ENCODE measurements at places on chromosomes 5 and 9.

GRCh38 chr9:92429836-92430235 is 5.6 kb upstream of the OMD start:
- no peak for DNase-seq

DNA sequence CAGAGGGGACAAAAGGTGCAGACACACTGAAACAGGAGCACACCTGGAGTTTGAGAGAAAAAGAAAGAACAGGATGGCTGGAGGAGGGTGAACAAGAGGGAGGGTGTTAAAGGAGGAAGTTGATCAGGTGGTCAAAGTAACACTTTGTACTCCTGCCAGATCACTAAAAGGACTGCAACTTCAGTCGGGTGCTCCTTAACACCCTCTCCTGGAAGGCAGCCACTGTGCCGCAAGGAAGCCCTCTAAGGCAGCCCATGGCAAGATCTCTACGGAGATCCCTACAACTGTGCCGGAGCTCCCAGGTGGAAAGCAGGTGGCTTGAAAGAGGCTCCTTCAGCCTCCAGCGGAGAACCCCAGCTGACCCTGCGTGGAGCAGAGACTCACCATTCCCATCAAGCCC is 124.4 kb upstream of the MSX2 start:
- DNase-seq = no peak

- no peak for DNase-seq
Measured at GRCh38 chr9:14344941-14345353, 31.0 kb upstream of the NFIB start.

DNA sequence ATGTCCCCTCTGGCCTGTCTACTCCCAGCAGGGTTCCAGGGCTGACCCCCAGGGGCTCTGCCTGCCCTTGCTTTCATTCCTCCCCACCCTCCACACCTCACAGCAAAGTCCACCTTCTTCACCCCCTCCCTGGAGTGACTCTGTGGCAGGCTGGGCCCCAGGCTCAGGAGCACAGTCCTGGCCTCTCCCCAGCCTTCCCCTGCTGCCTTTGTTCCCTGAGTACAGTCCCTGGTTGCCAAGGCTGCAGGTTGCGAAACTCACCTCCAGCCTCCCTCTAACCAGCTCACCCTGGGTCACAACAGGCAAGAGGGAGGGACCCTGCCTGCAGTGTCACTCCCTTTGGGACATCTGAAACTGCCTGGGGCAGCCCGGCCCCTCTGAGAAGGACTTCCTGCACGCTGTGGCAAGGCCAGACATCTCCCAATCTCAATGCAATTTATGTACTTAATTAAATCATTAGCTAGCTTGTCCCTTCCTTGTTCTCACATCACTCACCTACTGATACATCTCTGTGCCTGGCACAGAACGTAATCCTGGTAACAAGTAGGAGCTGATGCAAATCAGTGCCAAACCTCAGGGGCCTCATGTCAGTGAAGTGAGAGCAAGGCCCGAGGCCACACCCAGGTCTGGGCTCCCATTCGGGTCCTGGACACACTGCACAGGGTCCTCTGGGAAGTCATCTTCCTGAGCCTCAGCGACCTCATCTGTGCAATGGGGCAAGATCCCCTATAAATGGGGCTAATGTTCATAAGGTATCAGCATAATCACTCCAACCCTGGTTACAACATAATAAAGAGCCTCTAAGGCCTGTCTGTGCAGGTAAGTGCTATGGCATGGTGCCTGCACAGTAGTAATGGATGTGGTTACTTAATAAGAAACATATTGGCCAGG is 27.3 kb upstream of the TRIM14 start:
- no peak for DNase-seq

DNA sequence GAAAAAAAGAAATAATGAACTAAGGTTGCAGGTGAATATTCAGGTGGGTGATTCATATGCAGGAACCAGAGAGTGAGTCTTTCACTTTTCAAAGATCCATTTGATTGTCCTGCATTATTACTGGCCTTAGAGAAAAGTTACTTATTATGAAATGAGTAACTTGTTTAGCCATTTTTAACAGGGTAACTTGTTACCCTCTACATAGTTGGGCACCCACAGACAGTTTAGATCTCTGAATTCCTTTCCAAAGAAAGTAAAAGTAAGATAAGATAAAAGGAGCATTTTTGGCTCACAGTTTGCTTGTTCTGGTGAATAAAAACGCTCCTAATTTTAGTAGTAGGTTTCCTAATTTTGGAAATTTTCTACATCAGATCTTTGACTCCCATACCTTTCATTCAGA is 54.1 kb upstream of the DAB2 start:
- DNase-seq = no peak

- no peak for DNase-seq
Measured at GRCh38 chr5:141094481-141095262, at the start of gene PCDHB2. Gene PCDHB2, plus strand, starts transcription at chr5:141094615. Its CDS starts 176 bp downstream, at chr5:141094791.

DNA sequence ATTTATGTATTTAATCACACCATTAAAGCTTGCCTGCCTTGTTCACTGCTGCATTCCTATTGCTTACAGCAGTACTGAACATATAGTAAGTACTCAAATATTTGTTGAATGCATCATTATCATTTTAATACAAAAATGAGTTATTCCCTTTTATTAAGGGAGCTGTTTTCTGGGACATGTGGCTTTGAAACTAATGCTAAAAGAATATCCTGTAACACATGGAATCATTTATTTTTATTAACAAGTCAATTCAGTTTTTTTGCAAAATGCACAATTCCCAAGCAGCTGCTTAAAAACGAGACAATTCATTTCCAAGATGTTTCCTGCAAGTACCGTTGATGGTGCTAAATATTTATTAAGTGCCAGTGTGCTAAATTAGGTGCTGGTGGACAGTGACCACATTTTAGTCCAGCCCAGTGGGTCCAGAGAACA is 148.3 kb upstream of the NR3C1 start:
- DNase-seq = no peak

DNA sequence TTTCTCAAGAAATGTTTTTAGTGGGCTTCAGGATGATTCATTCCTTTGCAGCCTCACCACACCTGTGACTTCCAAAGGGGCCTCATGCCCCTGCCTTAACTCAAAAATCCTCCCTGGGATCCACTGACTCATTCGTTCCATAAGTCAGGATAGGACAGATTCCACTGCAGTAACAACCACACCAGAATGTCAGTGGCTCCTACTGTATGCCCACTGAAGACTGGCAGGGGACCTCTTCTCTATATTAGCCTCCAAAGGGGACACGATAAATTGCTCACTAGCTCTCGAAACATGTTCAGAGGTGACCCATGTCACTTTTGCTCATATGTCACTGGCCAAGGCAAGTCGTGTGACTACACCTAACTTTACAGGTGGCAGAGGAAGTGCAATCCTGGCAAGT is 25.7 kb upstream of the LHX2 start:
- DNase-seq = no peak

GRCh38 chr9:134260801-134261200 is 65.5 kb upstream of the RXRA start:
- DNase-seq = no peak

GRCh38 chr9:98960409-98960808 is 16.7 kb downstream of the COL15A1 start:
- DNase-seq = no peak

GRCh38 chr9:23552876-23553601 is 273.0 kb downstream of the ELAVL2 start:
- DNase-seq = no peak

DNA sequence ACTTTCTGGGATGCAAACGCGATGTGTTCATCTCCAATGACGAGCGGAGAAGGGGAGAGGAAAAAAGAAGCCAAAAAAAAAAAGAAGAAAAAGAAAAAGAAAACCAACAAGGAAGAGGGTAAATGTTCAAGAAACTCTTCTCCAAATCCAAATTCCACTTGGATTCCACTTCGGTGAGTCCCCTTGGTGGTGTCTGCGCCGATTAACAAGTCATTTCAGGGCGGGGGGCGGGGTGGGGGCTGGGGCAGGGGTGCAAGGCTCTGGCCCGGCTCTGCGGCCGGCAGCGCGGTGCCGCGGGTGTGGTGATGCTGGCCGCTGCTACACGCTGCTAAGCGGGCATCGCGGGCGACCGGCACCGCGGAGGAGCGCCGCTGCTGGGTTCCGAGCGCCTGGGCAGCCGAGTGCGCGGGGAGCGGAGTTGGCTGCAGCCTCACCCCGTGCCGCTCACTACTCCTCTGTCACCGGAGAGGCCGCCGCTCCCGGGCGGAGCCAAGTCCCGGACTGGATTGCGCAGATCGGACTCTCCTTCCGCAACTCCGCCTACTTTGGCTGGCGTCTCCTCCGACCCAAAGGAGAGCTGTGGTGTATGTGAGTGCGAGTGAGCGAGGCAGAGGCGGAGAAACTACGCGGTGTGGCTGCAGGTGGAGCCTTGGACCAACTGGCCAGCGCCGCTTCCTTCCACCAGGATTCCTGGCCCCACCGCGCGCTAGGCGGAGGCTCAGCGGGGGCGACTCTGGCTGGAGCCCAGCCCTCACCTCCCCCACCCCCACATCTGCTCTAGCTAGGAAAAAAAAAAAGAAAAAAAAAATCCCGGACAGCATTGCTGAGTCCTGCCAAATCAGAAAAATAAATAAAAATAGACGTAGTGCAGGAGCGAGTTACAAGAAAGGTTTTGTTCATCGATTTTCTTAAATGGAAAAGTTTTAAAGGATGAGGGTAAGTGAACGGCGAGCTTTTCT is at the start of gene SEMA6A:
Gene SEMA6A (minus strand): TSS at position 457 of the 959 bp plus-strand sequence. CDS start 69,879 bp downstream, outside the sequence.
- peak; percentile 13 for DNase-seq

- DNase-seq = no peak
Measured at GRCh38 chr5:106269252-106269843, 1401.4 kb downstream of the EFNA5 start.

DNA sequence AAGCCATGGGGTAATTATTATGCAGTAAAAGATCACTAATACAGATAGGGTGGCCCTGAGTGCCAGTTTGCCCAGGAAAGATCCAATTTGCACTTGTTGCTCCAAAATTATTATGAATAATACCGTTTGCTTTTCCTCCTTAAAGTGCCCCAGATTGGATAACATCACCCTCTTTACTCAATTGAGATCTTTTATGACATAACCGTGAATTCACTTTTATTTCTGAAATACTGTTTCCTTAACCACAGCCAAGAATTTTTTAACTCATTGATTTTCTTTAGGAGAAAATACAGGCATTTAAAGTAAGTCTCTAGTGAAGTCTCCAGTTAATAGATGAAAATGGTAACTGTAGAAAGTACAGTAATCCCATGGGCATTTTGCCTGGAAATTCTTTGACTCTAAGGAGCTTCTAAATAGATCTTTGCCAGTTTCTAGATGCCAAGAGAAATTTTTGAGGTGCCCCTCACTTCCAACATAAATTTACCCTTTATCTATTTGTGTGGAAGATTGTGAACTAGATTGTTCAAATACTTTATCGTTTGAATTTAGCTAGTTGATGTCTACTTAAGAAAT is 99.2 kb downstream of the UHRF2 start:
- no peak for DNase-seq

GRCh38 chr9:8684978-8685708 is 885.6 kb upstream of the DMAC1 start:
- DNase-seq = no peak

GRCh38 chr5:133698646-133699526 is 86.5 kb upstream of the FSTL4 start:
- DNase-seq = no peak

DNA sequence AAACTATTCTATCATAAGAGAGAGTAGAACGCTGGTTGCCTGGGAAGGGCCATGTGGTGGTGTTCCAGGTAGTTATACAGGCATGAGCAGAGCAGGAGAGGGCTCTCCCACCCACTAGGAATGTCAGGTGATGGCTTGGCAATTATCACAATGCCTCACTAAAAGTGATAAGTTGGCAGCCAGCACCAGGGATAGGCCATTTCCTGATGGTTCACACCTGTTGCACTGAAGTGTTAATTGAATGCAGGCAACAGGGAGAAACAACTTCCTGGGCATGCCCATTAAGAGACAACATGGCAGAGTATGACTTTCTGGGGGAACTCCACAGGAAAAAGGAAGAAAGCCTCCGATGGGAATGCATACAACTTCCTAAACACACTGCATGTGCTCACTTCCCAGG is 593.2 kb downstream of the ELAVL2 start:
- no peak for DNase-seq

DNA sequence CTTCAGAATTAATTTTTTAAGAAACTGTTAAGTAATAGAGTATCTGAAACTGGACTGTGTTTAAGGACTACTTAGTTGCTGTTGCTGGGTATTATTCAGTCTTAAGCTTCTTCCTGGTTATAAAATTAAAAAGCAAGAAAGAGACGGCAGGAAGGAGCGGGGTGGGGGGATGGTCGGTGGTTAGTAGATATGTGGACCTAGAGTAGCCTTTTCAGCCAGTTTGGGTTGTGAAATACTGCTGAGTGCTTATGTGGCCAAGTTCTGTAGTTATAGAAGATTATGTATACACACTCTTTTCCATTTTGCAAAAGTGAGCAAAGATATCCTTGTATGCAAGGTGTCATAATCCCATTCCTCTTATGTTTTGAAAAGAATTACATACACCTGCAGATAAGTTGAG is 28.5 kb downstream of the TRIO start:
- DNase-seq = no peak

GRCh38 chr9:14547245-14548060 is 145.8 kb downstream of the ZDHHC21 start:
- no peak for DNase-seq

GRCh38 chr5:150642991-150643710 is 2.7 kb downstream of the SYNPO start:
- DNase-seq = no peak

DNA sequence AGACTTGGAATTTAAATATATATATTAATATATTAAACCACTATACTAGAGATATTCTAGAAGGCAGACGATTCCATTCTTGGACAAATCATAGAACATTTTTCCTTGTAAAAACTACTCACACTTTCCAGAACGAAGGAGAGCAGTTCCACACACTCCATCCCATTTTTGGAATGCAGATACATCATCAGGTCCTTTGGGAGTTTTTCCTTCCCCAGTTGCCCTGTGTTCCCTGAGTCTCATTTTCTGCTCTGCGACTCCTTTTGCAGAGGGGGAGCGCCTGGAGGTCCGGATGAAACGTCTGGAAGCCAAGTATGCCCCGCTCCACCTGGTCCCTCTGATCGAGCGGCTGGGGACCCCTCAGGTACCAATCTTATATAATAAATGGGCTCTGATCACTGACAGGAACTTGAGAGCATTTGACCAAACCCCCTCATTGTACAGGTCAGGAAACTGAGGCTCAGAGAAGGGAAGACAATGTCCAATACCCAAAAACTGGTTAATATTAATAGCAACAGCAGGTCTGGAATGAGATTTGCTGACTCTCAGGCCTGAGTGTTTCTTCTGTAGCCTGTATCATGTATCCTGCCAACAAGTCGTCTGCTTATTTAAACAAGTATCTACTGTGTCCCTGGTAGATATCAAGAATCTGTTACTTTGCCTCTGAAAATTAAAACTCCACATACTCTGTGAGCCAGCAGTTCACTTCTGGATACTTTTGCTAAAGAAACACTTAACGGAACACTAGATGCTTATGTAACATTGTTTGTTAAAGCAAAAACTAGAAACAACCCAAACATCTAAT is 76.8 kb upstream of the NIPAL4 start:
- DNase-seq = no peak

DNA sequence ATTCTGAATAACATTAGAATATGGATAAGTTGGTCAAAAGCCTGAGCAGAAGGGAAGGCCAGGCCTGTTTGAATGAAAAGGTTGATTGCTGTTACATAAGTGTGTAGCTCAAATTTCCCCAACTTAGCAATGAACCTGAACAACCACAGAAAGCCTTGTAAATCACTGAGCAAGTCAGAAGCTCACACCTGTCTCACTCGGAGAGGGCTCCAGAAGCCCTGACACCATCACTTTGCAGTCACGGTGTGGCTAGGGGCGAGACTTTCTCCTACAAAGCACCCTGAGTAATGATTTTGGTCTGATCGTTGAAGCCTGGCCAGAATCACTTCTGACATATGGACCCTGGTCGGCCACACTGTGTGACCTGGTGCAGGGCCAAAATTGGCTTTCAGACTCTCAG is 62.0 kb downstream of the MTX3 start:
- DNase-seq = no peak

GRCh38 chr9:17807613-17808282 is 228.9 kb downstream of the SH3GL2 start:
- DNase-seq = no peak

Data from amniotic stem cell (primary cell).